T-helper 17 cell (primary cell): ENCODE measurements at places on chromosomes 11 and 22. TPM values are rescaled to one million over a fixed set of nuclear protein-coding genes. Genes with fewer than 3 reads are reported as not detected.

GRCh38 chr11:6771926-6772893 is at the start of gene OR2AG2:
Gene OR2AG2 (minus strand): TSS chr11:6771976. CDS start chr11:6768957, 3,019 bp downstream.
- DNase-seq = no peak

DNA sequence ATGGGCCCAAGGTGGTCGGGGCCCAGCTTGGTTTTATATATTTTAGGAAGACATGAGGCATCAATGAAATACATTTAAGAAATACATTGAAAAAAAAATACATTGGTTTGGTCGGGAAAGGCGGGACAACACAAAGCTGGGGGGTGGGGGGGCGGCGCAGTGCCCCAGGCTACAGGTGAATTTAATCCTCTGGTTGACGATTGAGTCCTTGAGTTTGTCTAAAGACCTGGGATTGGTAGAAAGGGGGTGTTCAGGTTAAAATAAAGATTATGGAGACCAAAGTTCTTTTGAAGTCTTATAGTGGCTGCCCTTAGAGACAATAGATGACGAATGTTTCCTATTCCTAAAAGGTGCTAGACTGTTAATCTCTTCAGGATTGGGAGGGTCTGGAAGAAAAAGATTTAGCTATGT is 3.1 kb downstream of the IFITM1 start:
- no peak for DNase-seq

- no peak for DNase-seq
Observed at GRCh38 chr22:44677871-44678555, 24.0 kb upstream of the PRR5 start.

DNA sequence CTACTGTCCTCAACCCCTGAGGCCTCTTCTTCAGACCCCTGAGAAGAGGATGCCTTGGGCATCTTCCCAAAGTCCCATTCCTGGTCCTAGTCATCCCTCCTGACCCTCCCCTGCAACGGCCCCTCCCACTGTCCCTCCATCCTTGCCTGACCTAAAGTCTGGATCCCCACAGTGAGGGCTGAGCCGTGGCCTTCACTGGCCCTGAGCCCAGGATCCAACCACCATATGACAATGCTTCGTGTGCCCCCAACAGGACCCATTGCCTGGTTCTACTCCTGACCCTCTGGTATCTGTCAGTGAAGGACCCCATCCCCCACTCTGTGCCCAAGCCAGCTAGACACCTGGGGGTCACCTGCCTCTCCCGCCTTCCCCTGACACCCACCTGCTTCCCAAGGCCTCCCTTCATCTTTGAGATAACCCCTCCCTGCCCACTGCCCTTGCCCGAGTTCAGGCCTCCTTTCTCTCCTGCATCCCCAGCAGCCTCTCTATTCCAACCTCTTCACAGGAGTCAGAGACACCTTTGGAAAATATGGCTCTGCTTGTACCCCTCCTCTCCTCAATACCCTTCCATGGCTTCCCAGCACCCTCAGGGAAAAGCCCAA is 48.0 kb downstream of the LRRC32 start:
- no peak for DNase-seq

DNA sequence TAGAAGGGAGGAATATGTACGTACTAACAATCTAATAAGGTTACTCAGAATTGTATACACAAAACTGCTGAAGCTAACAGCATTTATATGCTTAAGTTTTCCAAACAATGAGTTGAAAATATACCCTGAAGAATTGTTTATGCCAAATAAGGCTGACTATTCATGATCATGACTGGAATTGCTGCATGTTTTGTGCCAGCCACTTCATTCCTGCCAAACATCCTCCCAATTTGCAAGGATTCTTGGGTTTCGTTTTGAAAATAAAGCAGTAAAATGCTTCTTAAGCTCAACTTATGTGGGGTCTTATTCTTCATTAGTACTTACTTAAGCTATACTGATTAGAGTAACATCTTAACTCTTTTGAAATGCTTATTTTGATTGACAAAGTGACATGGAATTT is 149.0 kb downstream of the SPON1 start:
- DNase-seq = no peak

Gene TRIM21
- 17.2 TPM for total RNA-seq

Gene PTDSS2
- 21.8 TPM for total RNA-seq

Gene OR56A4
- total RNA-seq = 0.10 TPM

Gene SYT7
- not detected for total RNA-seq

Gene TEX54
- not detected for total RNA-seq

Gene TRIM66
- 20.0 TPM for total RNA-seq

Gene SORL1
- total RNA-seq = 331 TPM
